Trophoblast cell (in vitro differentiated cells and primary cell): ENCODE measurements at places on chromosomes 7 and 10.
A peak's percentile ranks its signal among the peaks of the same experiment; 100 is the strongest.

DNA sequence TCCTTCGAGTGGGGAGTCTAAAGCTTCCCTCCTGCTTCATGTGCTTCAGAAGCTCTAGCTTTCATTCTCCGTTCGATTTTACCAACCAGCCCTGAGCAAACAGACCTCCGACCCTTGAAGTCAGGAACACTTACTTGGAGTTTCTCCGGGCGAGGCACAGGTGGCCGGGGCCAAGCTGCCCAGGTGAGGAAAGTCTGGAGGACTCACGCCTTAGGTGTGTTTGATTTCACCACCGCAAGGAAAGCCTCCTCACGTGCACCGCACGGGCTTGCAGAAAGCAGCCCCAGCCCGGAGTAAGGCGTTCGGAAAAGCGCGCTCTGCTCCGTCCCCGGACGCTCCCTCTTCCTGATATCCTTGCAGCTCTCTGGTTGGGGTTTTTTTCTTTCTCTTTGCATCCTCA lies 30.1 kb upstream of the CNPY1 start:
- DNase-seq, result no peak

GRCh38 chr10:97673736-97674525 lies 13.1 kb downstream of the AVPI1 start:
- no peak for DNase-seq

- DNase-seq, result no peak
Measured at GRCh38 chr7:54802114-54802513, 43.1 kb upstream of the SEC61G start.

- no peak for DNase-seq
Measured at GRCh38 chr10:75377869-75378268, 23.7 kb downstream of the ZNF503 start.

DNA sequence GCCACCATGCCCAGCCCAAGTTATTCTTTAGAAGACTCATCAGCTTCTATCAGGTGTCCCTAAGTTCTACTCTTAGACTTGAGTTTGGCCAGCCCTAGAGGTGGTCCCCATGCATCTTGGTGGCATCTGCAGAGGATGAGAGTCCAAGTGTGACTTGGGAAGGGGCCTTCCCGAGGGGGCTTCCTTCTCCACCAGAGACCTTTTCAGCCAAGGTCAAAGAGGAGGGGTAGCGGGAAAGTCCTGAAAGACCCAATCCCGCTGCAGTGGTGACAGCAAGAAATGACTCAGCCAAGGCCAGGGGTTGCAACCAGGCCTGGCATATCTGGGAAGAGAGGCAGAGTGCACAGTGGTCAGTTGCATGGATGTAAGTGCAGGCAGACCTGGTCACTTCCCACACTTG lies 61.7 kb upstream of the MGMT start:
- no peak for DNase-seq

DNA sequence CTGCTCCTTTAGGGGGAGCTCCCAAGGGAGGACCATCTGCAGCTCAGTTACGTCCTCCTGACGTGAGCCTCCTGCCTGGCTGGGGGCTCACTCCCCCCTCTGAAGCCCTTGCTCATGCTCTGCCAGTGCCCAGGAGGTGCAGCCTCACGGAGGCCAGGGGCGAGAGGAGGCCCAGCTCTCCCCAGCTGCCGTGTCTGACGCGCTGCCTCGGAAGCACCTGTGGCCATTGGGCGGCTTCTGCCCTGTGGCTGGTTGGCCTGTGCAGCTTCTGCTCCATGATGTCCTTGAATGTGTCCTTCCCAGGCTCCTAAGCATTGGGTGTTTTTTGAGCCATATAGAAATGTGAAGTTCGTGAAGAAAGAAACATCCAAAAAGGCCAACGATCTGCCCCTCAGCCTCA lies 91.3 kb downstream of the DYNC2I1 start:
- DNase-seq, result no peak

GRCh38 chr7:100696123-100696521 lies 2.1 kb upstream of the GIGYF1 start:
- no peak for DNase-seq

DNA sequence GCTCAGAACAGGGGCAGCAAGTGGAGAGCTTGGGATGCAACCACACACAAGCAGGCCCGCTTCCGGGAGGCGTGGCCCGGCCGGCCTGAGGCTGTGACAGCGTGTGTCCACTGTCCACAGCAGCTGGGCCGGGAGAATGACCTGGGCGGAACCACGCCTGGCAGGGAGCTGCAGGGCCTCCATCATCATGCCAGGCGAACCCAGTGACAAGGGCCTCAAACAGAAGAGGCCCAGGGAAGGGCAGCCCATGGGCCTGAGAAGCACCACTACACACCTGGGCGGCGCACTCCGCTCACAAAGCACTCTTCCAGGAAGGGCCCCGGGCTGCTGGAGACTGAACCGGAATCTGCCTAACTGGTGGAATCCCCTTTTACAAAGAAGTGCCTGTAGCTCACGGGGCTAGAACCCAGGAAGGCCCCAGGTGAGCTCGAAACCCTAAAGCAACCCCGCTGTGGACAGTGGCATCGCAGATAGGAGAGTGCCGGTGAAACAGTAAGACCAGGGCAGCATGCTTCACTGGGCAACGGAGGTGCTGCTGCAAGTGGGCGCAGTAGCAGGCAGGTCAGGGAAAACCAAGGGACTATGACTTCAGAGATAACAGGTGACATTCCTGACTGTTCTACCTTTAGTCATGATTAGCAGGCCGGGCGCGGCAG lies 66.0 kb downstream of the MAD1L1 start:
- no peak for DNase-seq

GRCh38 chr10:61708846-61709245 lies 46.1 kb downstream of the CABCOCO1 start:
- DNase-seq, result no peak

DNA sequence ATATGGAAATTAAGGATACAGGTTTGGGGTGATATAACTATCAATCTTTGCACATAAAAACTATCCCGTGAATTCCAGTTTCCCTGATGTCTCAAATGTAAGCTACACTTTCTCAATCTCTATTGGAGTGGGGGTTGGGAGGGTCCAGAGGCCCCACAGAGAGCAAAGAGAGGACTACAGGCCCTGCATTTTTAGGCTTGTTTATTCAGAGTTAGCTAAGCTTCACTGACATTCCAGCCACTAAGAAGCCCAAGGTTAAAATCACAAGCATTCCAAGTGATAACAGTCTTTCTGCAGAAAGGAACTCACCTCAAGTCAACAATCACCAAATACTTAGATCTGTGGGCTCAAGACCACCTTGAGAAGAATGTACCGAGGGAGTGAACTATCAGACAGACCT lies 31.6 kb upstream of the LAMB1 start:
- DNase-seq, result no peak

DNA sequence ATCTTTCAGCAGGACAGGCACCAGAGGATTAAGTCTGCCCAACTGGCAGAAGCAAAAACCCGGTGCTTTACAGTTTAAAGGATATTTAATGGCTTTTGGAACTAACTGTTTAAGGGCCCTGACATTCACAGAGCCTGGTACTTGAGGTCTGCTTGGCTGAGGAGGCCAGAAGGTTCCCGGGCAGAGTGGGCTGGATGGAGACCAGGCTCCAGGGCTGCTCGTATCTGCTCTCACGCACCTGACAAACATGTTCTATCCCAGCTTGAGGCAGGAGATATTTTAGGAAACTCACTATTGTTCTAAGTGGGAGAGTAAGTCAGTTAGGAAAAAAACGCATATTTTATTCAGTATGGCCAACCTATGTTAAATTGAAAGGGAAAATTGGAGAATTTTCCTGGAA lies 143.5 kb downstream of the ZMYND11 start:
- no peak for DNase-seq

DNA sequence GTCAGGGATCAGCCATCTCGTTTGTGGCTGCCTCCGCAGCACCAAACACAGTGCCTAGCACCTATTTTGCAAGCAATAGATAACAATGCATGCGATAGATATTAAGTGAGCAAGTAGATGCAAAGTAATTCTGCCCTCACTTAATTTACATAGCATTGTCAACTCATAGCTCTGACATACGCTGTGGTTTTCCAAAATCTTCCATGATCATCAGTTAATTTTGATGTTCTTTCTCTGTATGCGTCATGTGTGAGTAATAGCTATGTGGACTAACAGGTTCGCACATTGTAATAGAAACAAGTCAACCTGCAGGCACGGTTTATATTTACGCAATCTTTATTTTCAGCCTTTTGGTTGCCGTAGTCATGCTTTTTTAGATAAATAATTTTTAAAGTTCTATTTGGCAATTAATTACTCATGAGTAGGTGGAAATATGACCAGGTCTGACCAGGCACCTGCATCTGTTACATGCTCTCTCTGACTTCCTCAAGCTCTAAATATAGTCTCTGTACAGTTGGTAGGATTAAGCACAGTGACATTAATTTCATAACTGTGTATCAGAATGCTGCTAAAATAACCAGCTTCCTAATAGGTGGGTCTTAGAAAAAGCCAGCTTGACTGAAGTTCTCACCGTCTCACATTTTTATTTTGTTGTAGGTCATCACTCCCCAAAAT lies 13.3 kb downstream of the MAP3K8 start:
- DNase-seq, result peak; percentile 99

GRCh38 chr7:29102558-29103151 lies 43.7 kb downstream of the CPVL start:
- DNase-seq, result peak; percentile 62

DNA sequence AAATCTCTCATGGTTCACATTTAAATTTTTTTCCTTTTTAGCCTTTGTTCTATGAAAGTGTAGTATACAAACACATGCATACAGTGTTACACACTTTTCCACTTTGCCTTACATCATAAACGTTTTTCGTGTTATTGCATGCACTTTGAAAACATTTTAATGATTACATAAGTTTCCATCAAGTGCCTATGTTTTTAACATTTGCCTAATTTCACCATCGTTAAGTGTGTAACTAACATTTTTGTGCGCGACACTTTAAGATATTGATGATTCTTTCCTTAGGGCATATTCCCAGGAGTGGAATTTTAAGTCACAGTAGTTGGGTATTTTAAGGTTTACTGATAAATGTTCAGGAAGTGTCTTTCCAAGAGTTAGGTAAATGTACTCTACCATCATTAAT lies 1.5 kb upstream of the FRAT2 start:
- DNase-seq, result peak; percentile 58

DNA sequence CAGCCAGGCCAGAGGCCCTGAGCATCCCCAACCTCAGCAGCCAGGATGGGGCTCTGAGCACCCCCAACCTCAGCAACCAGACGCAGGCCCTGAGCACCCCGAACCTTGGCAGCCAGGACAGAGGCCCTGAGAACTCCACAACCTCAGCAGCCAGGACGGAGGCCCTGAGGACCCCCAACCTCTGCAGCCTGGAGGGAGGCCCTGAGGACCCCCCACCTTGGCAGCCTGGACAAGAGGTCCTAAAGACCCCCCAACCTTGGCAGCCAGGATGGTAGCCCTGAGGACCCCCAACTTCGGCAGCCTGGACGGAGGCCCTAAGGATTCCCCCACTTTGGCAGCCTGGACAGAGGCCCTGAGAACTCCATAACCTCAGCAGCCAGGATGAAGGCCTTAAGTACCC lies 17.0 kb downstream of the RRP12 start:
- DNase-seq, result no peak

DNA sequence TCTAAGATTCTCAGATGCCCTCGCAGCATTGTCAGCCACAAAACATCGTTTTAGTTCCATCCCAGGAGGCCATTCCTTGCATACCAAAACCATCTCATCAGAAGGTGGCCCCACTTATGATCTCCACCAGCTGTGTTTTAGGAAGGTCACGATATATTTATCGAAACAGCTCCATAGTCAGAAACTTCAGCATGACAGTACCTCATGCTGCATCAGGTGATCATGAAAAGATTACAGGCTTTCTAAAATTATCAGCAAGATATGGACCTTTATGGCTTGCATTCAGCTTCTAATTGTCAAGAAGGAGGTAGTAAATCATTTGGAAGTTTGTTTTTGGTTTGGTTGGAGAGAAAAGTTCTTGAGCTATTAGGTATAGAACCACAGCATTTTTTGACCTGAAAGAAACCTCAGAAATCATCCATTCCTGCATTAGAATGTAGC lies 20.0 kb downstream of the JAZF1 start:
- no peak for DNase-seq

DNA sequence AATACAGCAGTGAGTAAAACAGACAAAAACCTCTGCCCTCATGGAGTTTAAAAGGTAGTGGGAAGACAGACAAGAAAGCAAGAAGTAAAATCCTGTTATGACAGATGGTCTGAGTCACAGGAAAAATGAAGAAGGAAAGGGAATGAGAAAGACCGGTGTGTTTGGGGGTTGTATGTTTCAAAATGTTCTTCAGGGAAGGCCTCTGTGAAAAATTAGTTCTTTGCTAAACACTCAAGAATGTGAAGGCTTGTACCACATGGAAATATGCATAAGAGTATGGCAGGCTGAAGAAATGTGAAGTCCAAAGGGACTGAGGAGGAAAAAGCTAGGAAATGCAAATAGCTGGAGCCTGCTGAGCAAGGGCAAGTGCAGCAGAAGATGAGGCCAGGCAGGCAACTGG lies 315.9 kb upstream of the SEMA3A start:
- DNase-seq, result peak; percentile 15

DNA sequence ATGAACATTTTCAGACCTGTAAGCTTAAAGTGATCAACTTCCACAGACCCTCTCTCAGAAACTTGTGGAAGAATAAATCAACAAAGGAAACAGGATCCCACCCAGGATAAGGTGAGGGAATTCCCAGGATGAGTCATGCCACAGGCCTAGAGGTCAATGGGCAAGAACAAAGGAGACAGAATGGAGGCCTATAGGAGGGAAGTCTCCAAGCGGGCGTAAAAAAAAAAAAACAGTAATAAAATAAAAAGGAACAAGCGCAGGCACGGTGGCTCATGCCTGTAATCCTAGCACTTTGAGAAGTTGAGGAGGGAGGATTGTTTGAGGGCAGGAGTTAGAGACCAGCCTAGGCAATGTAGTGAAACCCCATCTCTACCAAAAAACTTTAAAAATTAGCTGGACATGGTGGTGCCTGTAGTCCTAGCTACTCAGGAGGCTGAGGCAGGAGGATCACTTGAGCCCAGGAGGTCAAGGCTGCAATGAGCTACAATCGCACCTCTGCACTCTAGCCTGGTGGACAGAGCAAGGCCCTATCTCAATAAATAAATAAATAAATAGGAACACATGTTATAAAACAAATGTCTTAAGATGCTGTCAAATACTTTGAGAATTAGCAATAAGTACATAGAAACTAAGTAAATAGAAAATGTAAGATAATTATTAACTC lies 8.4 kb downstream of the SORBS1 start:
- DNase-seq, result no peak

GRCh38 chr7:139494835-139495579 lies 11.5 kb upstream of the KLRG2 start:
- no peak for DNase-seq

DNA sequence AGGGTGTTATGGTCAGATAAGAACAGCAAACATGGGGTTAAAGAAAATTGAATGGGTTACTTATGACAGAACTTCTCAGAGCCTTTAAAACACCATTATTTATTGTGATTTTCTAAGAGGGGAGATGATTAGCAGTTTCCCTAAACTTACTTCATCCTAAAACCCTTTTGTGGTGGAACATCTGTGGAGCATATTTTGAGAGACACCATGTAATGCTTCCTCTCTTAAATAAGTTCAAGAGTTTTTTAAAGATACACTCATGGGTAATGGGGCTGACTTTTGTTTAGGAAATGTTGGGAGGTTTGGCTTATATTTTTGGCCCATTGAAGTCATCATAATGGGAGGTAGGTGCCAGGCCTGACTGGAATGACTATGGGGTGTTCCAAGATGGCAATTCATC lies 8.4 kb upstream of the PDCD4 start:
- no peak for DNase-seq

- no peak for DNase-seq
Measured at GRCh38 chr10:68562661-68563570, 2.8 kb downstream of the TET1 start.

GRCh38 chr7:51965454-51965853 lies 648.8 kb upstream of the COBL start:
- DNase-seq, result no peak
